A549 treated with ZK216348 at 1 μM for 4 hours (cell line): ENCODE measurements at places on chromosomes 12 and 14. TPM values are rescaled to one million over a fixed set of nuclear protein-coding genes. Genes with fewer than 3 reads are reported as not detected.

FIGNL2 gene
- 0.14 to 0.36 TPM (median 0.34 TPM) in 5 replicates for total RNA-seq

KRT7 gene
- total RNA-seq, result 3,669 to 5,808 TPM (median 4,897 TPM) in 5 replicates

SNAPC1 gene
- total RNA-seq, result 10.9 to 20.7 TPM (median 14.6 TPM) in 5 replicates

KDM2B gene
- 16.5 to 22.4 TPM (median 21.0 TPM) in 5 replicates for total RNA-seq

TDRD9 gene
- total RNA-seq, result 0.04 to 0.14 TPM in 2 of 5 replicates, not detected in the others

ZNF891 gene
- 0.24 to 0.41 TPM (median 0.40 TPM) in 5 replicates for total RNA-seq

RPGRIP1 gene
- total RNA-seq, result 0.16 to 0.74 TPM (median 0.37 TPM) in 4 of 5 replicates, not detected in the other

RASSF3 gene
- total RNA-seq, result 24.2 to 31.2 TPM (median 28.7 TPM) in 5 replicates

TMEM30B gene
- 0.09 to 0.49 TPM (median 0.20 TPM) in 5 replicates for total RNA-seq

SMIM41 gene
- total RNA-seq, result not detected in 5 replicates

SDS gene
- 0.40 to 1.5 TPM (median 1.2 TPM) in 5 replicates for total RNA-seq

PRIM1 gene
- 24.7 to 30.5 TPM (median 25.0 TPM) in 5 replicates for total RNA-seq

SLC8A3 gene
- not detected in 5 replicates for total RNA-seq

PLEKHH1 gene
- 3.3 to 5.4 TPM (median 3.7 TPM) in 5 replicates for total RNA-seq

GCH1 gene
- 2.2 to 4.2 TPM (median 3.7 TPM) in 5 replicates for total RNA-seq

GNS gene
- 42.4 to 60.5 TPM (median 51.5 TPM) in 5 replicates for total RNA-seq

KLRB1 gene
- not detected in 5 replicates for total RNA-seq

IPO8 gene
- 13.5 to 21.6 TPM (median 18.8 TPM) in 5 replicates for total RNA-seq

SYT10 gene
- total RNA-seq, result not detected in 5 replicates
